Thoracic aorta (tissue), 2 donors: ENCODE measurements at places on chromosomes 7 and 10. TPM values are rescaled to one million over a fixed set of nuclear protein-coding genes. Genes with fewer than 3 reads are reported as not detected.
A peak's percentile ranks its signal among the peaks of the same experiment; 100 is the strongest.

DNA sequence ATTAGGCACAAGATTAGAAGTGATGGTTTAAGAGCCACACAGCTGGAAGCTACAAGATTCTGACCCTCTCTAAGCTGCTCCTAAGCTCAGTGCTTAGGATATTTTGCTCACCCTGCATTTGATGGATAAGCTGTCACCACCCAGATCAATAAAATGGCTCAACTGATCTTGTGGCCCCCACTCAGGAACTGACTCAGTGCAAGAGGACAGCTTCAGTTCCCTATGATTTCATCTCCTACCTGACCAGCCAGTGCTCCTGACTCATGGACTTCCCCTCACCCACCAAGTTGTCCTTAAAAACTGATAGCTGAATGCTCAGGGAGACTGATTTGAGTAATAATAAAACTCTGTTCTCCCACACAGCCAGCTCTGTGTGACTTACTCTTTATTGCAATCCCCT, 833.8 kb downstream of the GRID1 start:
- no peak overlapping the region for H3K27ac ChIP-seq
- H3K27me3 ChIP-seq = no peaks in the 10 kb centered on the region
- H3K4me3 ChIP-seq = no peak overlapping the region
- DNase-seq = no peak
- H3K36me3 ChIP-seq = no peaks in the 10 kb centered on the region

DNA sequence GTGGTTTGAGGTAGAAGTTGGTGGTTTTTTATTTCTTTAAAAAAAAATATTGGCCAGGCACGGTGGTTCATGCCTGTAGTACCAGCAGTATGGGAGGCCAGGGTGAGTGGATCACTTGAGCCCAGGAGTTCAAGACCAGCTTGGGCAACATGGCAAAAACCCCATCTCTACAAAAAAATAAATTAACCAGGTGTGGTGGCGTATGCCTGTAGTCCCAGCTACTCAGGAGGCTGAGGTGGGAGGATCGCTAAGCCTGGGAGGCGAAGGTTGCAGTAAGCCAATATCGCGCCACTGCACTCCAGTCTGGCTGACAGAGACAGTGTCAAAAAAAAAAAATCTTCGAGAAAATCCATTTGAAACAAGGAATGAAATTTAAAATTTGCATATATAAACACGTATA, 1.1 kb downstream of the IL2RA start:
- DNase-seq = no peak
- H3K27me3 ChIP-seq = no peaks in the 10 kb centered on the region
- H3K36me3 ChIP-seq = no peaks in the 10 kb centered on the region
- H3K4me1 ChIP-seq = no peaks in the 10 kb centered on the region
- H3K4me3 ChIP-seq = no peak overlapping the region

- H3K4me3 ChIP-seq = peak overlapping the region; percentile 80
- H3K27me3 ChIP-seq = no peaks in the 10 kb centered on the region
These were observed 11.8 kb upstream of the ACBD5 start for GRCh38 chr10:27252267-27253000.

- no peaks in the 10 kb centered on the region for H3K4me1 ChIP-seq
- no peak overlapping the region for H3K27ac ChIP-seq
- H3K4me3 ChIP-seq = no peak overlapping the region
These were observed 417.1 kb downstream of the GPAM start for GRCh38 chr10:111766464-111766863.

Gene CDNF
- 3.4 TPM for total RNA-seq

- H3K36me3 ChIP-seq = peaks cover 18% of the 10 kb centered on the region
- H3K4me3 ChIP-seq = no peak overlapping the region
- no peaks in the 10 kb centered on the region for H3K4me1 ChIP-seq
- H3K27ac ChIP-seq = no peak overlapping the region
- H3K27me3 ChIP-seq = no peaks in the 10 kb centered on the region
These were observed 4.1 kb upstream of the OIT3 start for GRCh38 chr10:72889391-72889831.

Gene VWDE
- total RNA-seq = 0.14 TPM

Gene PRLHR
- not detected for total RNA-seq

- no peak for DNase-seq
- no peaks in the 10 kb centered on the region for H3K27me3 ChIP-seq
- H3K27ac ChIP-seq = no peak overlapping the region
- H3K36me3 ChIP-seq = no peaks in the 10 kb centered on the region
- no peaks in the 10 kb centered on the region for H3K4me1 ChIP-seq
These were observed 132.9 kb downstream of the RNLS start for GRCh38 chr10:88450201-88450600.

GRCh38 chr10:129833468-129833950, 130.6 kb downstream of the EBF3 start:
- H3K27ac ChIP-seq = no peak overlapping the region
- no peak overlapping the region for H3K4me3 ChIP-seq
- H3K27me3 ChIP-seq = no peaks in the 10 kb centered on the region
- no peaks in the 10 kb centered on the region for H3K36me3 ChIP-seq
- H3K4me1 ChIP-seq = no peaks in the 10 kb centered on the region

Gene STEAP2
- total RNA-seq = 27.7 TPM
